Hepatocyte (in vitro differentiated cells): ENCODE measurements at places on chromosomes 6 and 20. TPM values are rescaled to one million over a fixed set of nuclear protein-coding genes. Genes with fewer than 3 reads are reported as not detected.

CLPSL2 gene
- not detected in 2 replicates for total RNA-seq

ZBP1 gene
- not detected in 2 replicates for total RNA-seq

HSPA1L gene
- 1.4 and 2.2 TPM in 2 replicates for total RNA-seq

MTFR2 gene
- 0.43 and 2.9 TPM in 2 replicates for total RNA-seq

ARFGEF3 gene
- total RNA-seq, result 3.9 and 4.1 TPM in 2 replicates

PTK6 gene
- total RNA-seq, result 0.52 and 1.1 TPM in 2 replicates

APOM gene
- total RNA-seq, result 9.3 and 10.4 TPM in 2 replicates

SDHAF4 gene
- 16.0 and 16.9 TPM in 2 replicates for total RNA-seq

- DNase-seq, result no peak
These were observed 572.9 kb upstream of the NOX3 start for GRCh38 chr6:156028335-156029131.

DNA sequence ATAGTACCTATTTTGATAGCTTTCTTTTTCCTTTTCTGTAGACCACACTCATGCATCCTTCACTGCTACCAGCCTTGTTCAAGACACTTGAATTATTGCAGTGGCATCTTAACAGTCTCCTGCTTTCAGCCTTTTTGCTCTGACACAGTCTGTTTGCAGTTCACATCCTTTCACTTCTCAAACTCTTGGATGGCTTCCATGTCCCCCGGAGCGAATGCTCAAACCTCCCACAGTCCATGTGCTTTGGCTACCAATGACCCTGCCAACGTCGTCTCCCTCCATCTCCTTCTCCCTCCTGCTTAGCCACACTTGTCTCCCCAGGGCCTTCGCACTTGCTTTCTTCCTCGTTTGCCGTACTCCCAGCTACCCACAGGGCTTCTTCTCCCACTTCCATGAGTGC lies 270.0 kb upstream of the ZFP64 start:
- no peak for DNase-seq

DNA sequence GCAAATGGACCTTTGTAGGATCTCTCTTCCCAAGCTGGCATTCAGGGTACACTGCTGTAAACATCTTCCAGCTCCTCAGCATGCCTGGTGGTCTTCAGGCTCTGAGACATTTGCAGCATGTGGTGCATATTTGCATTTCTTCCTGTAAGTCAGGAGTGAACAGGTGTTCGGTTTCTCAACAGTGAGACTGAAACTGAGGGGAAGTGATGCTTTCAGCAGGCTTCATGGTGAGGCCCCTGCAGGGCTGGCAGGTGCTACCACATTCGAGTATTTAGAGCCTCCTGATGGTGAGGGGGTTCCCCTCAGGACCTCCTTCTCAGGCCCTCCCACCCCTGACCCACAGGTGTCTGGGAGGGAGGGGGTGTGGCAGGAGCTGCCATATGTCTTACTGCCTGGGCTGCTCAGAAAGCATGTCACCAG lies 15.1 kb downstream of the MYBL2 start:
- DNase-seq, result no peak

DNA sequence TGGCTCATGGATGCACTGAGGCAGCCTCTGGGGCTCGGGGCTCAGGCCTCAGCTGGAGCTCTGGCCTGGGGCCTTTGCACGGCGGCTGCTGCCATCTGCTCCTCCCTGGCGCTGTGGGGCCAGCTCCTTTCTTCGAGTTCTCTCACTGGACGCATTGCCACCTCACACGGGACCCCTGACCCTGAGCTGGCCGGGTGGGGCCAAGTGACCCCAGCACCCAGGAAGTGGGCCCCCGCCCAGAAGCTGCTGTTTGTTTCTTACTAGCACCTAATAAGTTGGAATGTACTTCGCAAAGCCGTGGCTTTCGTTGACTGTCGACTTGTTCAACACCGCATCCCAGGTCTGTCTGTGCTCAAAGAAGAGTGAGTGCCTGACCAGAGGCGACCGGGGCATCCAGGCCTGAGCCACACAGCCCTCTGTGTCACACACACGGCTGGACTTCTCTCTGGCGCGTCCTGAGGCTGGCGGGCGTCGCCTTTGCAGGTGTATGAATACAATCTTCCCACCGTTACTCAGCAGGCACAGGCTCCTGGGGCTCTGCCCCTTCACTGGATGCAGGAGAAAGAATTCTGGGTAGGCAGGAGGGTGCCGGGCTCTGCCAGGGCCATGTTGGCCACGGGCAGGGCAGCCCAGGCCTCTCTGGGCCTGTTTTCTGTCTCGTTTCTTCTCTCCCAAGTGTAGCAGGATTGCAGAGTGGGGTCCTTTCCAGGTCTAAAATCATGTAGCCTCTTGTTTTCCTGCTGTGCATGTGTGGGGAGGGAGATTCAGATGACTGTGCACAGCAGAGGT lies 112.9 kb downstream of the DLL1 start:
- no peak for DNase-seq

GRCh38 chr6:157861184-157861583 lies 38.1 kb downstream of the SNX9 start:
- no peak for DNase-seq

- peak; percentile 49 for DNase-seq
These were observed 114.6 kb upstream of the RIPOR2 start for GRCh38 chr6:25050356-25050755.

- DNase-seq, result peak; percentile 39
These were observed 43.7 kb upstream of the MAP7 start for GRCh38 chr6:136593748-136594490.

DNA sequence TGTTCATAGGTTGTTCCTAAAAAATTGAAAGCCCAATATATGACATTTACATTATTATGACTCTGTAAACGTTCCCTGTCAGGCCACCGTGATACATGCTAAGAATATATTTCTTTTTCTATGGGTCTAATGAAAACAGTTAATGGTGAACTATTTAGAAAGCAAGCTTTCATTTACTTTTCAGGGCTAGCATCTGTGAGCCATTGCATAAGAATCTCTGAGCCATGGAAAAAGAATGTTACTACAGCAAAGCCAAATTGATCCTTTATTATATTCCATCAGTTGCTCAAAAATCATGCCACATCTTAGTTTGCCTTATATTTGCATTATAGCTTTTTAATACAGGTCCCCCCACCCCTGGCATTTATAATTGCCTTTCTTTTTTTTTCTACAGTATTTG lies 275.5 kb downstream of the ZFAND3 start:
- no peak for DNase-seq

GRCh38 chr6:85135376-85136094 lies 314.3 kb upstream of the NT5E start:
- no peak for DNase-seq

GRCh38 chr20:35909796-35910195 lies 44.5 kb downstream of the SCAND1 start:
- no peak for DNase-seq

DNA sequence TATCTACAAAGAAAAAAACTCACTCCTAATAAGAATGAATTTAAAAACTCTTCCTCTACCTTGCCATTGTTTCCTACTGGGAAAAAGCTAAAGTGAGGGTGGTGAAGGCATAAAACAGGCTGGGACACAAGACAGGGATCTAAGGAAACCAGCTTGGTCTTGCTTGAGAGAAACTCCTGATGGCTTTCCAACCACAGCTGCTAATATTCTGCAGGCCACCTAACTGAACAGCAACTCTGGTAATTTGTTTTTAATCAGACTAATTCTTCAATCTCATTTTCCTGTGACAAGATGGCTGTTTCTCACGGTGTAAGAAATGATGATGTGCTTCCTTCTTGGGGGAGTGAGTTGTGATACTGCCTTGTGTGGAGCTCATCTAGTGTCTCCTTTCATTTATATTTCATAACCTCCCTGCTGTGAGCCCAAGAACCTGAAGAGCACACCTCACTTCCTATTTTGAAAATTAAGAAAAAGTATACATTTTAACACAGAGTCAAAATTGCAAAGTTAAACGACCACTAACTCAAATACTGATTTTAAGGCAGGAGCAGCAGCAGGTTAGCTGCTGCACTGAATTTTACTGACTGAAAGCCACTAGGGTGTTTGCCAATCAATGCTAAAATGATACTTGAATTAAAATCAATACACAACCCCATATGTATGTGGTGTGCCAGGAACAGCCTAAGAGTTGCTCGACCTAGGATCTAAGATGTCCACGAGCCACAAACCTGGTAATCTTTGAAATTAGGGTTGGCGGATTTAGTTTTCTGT lies 58.0 kb downstream of the BACH2 start:
- DNase-seq, result no peak

DNA sequence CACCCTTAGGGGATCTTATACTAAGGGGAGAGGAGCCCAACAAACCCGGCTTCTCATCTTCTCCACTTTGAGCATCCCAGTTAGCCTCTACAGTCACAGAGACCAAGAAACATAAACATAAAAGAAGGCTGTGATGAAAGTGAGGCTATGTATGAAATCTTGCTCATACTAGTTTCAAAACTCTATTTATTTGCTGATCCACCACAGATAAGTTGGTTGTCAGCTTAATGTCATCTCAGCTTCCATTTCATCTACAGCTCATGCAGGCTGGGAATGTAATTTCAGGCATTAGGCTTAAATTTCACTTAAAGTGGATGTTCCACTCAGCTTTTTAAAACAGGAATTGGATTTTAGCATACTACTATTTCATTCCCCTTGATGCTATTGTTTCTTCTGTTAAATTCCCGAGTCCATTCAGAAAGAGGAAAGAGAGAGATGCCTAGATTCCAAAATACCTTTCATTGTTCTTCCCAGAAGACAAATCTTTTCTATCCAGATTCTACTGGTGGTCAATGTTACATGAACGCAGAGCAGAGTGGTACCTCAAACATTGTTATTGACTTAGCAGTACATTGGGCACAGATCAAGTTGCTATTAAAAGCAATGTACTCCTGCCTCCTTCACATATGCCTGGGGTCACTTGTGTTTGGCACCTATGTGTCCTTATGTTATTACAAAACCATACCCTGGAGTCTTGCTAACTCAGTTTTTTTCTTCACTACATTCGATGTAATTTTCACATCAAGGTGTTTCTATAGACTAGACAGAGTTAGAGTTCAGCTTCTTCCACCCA lies 149.0 kb downstream of the HACE1 start:
- no peak for DNase-seq

- no peak for DNase-seq
These were observed 43.9 kb downstream of the INSM1 start for GRCh38 chr20:20411836-20412235.

DNA sequence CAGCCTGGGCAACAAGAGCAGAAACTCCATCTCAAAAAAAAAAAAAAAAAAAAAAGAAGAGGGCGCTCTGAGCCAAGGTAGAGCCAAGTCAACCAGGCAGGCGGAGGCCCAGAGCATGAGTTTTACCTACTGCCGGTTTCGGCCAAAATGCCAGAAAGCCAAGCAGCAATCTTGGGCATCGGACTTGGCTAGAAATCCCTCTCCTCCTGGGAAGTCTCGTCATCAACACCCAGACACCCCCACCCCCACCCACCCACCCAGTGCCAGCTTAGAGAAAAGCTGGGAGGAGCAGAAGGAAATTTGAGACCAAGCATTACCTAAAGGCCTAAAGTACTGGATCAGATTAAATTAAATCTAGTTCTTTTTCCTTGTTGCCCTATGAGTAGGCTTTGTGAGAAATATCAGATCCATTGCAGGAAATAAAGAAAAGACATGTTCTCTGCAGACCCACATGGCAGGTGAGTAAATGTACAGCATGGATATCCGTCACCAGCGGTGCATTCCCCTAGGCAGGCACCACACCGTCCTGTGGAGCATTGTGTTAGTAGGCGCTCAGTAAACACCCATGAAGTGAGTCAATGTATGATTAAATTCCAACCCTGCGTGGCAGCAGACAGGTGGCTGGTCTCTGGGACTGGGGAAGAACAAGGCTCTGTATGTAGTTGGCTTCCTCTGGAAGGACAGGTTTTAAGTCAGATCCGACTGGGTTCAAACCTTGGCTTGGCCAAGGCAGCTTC lies 21.0 kb downstream of the RIPOR3 start:
- peak; percentile 76 for DNase-seq

DNA sequence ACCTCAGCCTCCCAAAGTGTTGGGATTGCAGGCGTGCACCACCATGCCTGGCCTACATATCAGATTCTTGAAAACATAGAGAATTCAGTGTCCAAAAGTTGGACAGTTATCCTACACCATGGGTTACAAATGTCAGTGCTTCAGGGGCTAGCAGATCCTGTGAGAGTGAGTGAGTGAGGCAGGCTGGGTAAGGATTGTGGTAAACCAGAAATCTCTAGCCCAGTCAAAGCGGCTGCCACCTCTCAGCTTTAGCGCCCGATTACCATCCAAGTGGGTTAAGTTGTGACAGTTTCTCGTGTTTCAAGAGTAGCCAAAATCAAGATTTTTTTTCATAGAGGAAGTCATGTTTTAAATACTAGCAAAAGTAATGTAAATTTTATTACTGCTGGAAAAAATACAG lies 21.9 kb upstream of the CSE1L start:
- DNase-seq, result no peak

DNA sequence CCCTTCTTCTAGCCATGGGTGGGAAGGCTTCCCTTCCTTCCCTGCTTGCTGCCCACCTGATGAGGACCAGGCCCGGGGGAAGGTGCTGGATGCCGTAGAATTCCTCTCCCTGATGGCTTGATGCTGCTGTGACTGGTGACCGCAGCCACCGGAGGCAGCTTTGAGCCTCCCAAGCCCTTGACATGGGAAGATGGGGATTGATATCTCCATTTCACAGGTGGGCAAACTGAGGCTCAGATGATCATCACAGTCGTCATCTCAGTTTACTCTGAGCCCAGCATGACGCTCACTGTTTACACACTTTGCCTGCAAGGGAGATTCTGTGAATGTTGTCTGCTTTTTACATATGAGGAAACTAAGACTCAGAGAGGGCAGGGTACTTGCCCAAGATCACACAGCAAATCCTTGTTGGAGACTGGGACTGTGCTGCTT lies 43.9 kb downstream of the SRC start:
- DNase-seq, result peak; percentile 6

GRCh38 chr6:1584996-1585668 lies 24.6 kb upstream of the FOXC1 start:
- no peak for DNase-seq

- no peak for DNase-seq
These were observed 450.3 kb upstream of the MAN1A1 start for GRCh38 chr6:119799596-119800509.

GRCh38 chr6:70709826-70710225 lies 42.1 kb downstream of the SMAP1 start:
- DNase-seq, result no peak

- DNase-seq, result no peak
These were observed 154.5 kb upstream of the PLCB4 start for GRCh38 chr20:8914421-8914820.

- DNase-seq, result no peak
These were observed 23.8 kb downstream of the FKBP5 start for GRCh38 chr6:35664945-35665344.

DNA sequence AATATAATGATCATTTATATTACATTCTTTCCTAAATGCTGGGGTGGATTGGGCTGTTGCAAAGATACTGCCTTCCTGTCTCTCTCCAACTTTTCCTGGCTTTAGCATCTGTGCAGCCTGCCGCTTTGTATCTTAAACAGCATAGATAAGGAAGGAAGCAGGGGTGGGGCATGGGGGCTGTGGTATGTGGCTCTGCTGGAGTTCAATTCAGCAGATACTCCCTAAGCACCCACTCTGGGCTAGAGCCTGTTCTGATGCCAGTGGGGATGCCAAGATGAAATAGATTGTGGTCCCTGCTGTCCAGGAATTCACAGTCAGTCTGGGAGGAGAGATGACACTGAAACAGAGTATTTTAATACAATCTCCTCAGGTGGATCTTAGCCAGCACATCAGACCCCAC lies 56.8 kb downstream of the EIF2S2 start:
- DNase-seq, result no peak
